Activated naive CD8-positive, alpha-beta T cell treated with anti-CD3 and anti-CD28 coated beads for 36 hours (primary cell): ENCODE measurements at places on chromosomes 1 and 21. TPM values are rescaled to one million over a fixed set of nuclear protein-coding genes. Genes with fewer than 3 reads are reported as not detected.
A peak's percentile ranks its signal among the peaks of the same experiment; 100 is the strongest.

- H3K27me3 ChIP-seq: no peaks in the 10 kb centered on the region
- H3K27ac ChIP-seq: peak overlapping the region; percentile 73
- H3K36me3 ChIP-seq: peaks cover 7% of the 10 kb centered on the region
- DNase-seq: no peak
Observed at GRCh38 chr1:40034869-40035268, 5.7 kb upstream of the CAP1 start.

DNA sequence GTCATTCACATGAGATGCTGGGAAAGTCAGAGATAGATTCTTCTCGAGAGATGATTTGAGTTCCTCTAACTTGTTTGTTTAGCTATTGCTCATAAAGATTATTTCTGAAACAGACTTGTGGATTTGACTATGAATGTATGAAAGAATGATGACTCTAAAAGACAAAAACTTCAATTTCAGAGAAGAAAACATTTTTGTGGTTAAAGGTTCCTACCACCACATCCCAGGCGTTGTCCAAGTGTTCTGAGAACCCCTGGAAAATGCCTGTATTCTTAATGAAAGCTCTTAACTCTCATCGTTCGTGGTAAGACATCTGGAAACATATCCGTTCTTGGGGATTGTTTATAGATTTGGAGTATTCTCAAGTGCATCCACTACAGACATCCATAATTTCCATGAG is 228.7 kb downstream of the BARHL2 start:
- no peaks in the 10 kb centered on the region for H3K4me1 ChIP-seq
- H3K4me3 ChIP-seq: no peak overlapping the region
- peaks cover 6% of the 10 kb centered on the region for H3K27me3 ChIP-seq
- H3K36me3 ChIP-seq: no peaks in the 10 kb centered on the region
- no peak for DNase-seq
- no peak overlapping the region for H3K27ac ChIP-seq

- H3K27ac ChIP-seq: no peak overlapping the region
- H3K36me3 ChIP-seq: no peaks in the 10 kb centered on the region
- no peak overlapping the region for H3K4me3 ChIP-seq
- no peak for DNase-seq
- H3K27me3 ChIP-seq: no peaks in the 10 kb centered on the region
Observed at GRCh38 chr1:24875991-24876506, 54.0 kb downstream of the RUNX3 start.

LYSMD1 gene
- 3.5 TPM for total RNA-seq

DNA sequence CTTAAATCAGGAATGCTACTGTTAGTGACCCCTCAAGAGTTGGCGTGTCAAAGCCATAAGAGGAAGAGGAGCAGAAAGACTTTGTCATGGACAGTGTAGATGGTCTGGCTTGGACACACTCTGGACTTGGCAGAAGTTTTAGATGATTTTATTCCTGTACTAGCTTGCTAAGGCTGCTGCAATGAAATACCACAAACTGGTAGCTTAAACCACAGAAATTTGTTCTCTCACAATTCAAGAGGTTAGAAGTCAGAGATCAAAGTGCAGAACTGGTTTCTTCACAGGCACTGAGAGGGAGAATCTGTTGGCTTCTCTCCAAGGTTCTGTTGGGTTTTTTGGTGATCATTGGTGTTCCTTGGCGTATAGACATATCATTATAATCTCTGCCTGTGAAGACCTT is 869.8 kb upstream of the B3GALT2 start:
- H3K36me3 ChIP-seq: peaks cover 20% of the 10 kb centered on the region
- DNase-seq: no peak
- H3K27me3 ChIP-seq: no peaks in the 10 kb centered on the region
- peaks cover 73% of the 10 kb centered on the region for H3K4me1 ChIP-seq
- peak overlapping the region; percentile 62 for H3K27ac ChIP-seq

DNA sequence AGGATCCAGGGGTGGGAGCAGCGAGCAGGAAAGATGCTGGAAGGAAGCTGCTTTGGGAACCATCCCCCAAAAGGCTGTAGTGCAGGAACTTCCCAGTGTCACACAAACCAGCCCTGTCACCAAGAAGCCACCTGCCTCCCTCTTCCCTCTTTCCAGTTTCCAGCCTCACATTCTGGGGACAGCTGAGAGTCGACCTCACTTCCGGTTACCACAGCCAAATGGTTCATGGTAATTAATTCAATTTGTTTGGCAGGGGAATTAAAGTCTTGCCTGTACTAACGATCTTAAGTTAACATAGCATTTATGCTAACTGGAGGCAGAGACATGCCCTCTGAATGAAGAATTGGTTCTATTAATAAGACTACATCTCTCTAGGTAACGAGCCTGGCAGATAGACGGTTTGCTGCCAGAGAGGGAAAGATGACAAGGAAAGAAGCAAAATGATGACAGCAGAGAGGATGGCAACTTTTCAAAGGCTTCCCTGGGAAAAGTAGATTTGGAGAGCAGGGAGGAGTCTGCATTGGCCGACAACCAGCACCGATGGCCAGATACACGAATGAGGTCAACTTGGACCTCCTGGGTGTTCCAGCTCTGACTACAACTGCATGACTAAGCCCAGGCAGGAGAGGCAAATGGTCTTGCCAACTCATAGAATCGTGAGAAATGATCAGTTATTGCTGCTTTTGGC is 64.1 kb downstream of the TMCO4 start:
- no peak for DNase-seq
- no peaks in the 10 kb centered on the region for H3K4me1 ChIP-seq
- no peaks in the 10 kb centered on the region for H3K27me3 ChIP-seq
- H3K4me3 ChIP-seq: no peak overlapping the region
- H3K36me3 ChIP-seq: peaks cover 32% of the 10 kb centered on the region

- no peak overlapping the region for H3K27ac ChIP-seq
- peaks cover 7% of the 10 kb centered on the region for H3K27me3 ChIP-seq
- no peaks in the 10 kb centered on the region for H3K36me3 ChIP-seq
- peaks cover 3% of the 10 kb centered on the region for H3K4me1 ChIP-seq
- no peak overlapping the region for H3K4me3 ChIP-seq
Observed at GRCh38 chr1:221983444-221983843, 241.6 kb upstream of the DUSP10 start.

- H3K4me1 ChIP-seq: peaks cover 84% of the 10 kb centered on the region
- H3K4me3 ChIP-seq: no peak overlapping the region
- H3K27me3 ChIP-seq: no peaks in the 10 kb centered on the region
Observed at GRCh38 chr1:167479331-167479979, 38.9 kb downstream of the CD247 start.

DNA sequence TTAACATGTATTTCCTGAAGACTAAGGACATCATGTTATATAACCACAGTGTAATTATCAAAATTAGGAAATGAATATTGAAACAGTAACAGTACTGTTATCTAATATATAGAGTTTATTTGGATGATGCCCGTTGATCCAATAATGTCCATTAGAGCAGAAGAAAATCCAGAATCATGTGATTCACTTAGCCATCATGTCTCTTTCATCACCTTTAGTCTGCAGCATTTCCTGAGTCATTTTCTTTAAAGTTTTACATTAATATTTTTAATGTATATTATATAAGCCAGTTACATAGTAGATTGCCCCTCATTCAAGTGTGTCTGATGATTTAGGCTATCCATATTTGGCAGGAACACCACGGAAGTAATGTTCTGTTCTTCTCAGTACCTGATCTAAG is 28.9 kb downstream of the MPZL1 start:
- peaks cover 2% of the 10 kb centered on the region for H3K36me3 ChIP-seq
- no peak for DNase-seq
- peaks cover 19% of the 10 kb centered on the region for H3K4me1 ChIP-seq
- no peaks in the 10 kb centered on the region for H3K27me3 ChIP-seq
- no peak overlapping the region for H3K27ac ChIP-seq

DNA sequence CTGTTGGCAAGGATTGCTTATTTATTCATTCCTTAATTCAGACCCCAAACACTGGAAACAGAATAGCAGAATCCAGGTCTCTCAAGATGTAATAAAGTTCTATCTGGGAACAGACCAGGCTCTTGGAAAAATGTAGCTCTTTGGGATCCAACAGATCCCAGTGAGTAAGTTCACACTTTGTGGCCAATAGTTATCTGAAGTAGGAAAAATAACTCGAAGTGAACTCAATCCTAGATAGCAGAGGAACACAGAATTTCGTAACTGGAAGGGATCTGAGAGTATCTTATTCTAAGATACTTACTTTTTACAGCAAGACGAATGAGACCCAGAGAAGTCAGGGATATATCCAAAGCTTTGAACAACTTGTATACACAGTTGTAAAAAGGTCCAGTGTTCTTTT is 150.7 kb upstream of the CD34 start:
- H3K4me1 ChIP-seq: no peaks in the 10 kb centered on the region
- H3K36me3 ChIP-seq: no peaks in the 10 kb centered on the region
- DNase-seq: no peak
- H3K4me3 ChIP-seq: no peak overlapping the region
- no peak overlapping the region for H3K27ac ChIP-seq
- H3K27me3 ChIP-seq: no peaks in the 10 kb centered on the region

DNA sequence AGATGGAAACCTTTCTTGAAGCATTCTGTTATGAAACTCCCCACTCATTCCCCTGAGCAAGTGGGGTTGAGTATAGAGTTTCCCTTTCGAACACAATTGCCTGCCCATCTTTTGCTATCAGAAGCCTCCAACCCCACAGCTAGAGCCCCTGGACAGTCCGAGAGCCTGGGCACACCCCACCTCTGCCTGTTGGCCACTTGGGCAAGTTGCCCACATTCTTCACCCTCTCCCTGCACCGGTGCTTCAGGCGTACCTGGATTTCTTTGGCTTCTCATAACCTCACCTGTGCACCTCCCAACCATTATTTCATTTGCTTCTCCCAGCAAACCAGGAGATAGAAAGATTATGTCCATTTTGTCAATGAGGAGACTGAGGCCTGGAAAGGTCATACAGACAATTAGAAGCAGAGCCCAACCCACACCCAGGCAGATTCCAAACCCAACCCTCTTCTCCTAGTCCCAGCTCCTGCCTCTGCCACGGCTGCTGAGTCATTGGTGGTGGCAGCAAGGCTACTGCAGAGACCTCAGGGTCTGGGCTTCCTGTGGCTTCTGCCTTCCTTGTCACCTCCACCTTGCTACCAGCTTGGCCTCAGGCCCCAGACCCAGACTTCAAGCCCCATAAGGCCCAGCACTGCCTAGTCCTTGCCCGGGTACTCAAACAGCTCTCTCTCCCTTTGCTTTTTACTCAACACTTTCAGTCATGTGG is 118.7 kb upstream of the ZBTB40 start:
- H3K4me3 ChIP-seq: no peak overlapping the region
- peaks cover 10% of the 10 kb centered on the region for H3K27me3 ChIP-seq
- no peak overlapping the region for H3K27ac ChIP-seq
- H3K4me1 ChIP-seq: no peaks in the 10 kb centered on the region
- no peak for DNase-seq

HSD11B1 gene
- total RNA-seq: not detected

DNA sequence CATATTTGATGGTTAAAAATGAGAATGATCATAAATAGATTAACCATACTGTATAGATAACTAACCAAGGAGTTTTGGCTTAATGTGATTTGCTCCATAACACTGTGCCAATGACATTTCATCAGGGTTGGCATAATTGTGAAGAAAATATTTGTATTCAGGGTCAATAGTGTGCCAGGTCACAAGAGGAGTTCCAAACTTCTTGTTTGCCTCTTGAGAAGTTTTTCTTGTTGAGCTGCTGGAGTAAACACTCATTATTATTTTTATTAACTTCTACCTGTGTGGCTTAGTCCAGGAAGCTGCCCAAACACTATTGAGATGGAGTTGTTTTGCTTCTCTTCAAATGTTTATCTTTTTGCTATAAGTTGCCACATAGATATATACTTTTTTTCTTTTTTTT is 7.5 kb downstream of the MAP7D1 start:
- H3K36me3 ChIP-seq: peaks cover 45% of the 10 kb centered on the region
- no peak for DNase-seq

S100A2 gene
- total RNA-seq: not detected

KRTAP7-1 gene
- total RNA-seq: not detected

DNA sequence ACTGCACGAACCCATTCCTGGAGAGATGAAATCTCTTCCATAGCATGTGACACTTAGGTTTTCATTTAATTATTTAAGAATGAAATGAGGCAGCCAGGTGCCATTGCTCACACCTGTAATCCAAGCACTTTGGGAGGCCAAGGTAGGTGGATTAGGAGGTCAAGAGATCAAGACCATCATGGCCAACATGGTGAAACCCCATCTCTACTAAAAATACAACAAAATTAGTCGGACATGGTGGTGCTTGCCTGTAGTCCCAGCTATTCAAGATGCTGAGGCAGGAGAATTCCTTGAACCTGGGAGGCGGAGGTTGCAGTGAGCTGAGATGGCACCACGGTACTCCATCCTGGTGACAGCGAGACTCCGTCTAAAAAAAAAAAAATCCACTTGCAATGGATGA is 17.8 kb downstream of the L1TD1 start:
- DNase-seq: no peak
- H3K27ac ChIP-seq: no peak overlapping the region
- peaks cover 3% of the 10 kb centered on the region for H3K4me1 ChIP-seq
- H3K36me3 ChIP-seq: peaks cover 3% of the 10 kb centered on the region

LAMB3 gene
- 0.89 TPM for total RNA-seq

DNA sequence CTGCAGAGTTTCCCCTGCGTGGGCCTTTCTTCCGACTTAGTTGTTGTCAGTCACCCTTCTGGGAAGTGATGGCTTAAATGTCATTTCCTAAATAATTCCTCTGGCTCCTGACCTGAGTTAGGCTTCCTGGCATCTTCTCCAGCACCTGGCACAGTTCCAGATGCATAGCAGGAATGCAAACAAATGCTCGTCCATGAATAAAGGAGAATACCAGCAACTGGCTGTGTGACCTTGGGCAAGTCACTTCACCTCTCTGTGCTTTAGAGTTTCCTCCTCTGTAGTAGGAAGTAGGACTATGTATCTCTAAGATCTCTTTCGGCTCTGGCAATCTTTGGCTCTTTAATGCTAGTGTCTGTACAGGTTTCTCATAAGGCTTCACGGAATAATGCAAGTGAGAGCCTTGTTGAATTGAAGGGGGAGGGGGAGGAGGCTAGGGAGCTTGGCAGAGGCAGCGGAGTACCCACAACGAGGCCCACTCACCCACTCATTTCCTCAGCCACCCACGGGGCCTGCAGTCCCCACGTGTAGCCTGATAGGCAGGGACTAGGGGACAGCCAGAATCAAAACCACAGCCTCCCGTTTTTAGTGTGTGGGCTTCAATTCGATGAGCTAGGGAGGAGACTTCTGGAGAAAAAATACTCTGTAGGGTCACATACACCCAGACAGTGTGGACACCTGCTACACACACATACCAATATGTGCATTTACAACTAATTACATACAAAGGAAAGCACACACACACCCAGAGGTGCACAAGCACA is 48.1 kb downstream of the TENT5C start:
- H3K27me3 ChIP-seq: peaks cover 82% of the 10 kb centered on the region
- peaks cover 63% of the 10 kb centered on the region for H3K4me1 ChIP-seq
- no peak overlapping the region for H3K27ac ChIP-seq

MAP3K6 gene
- total RNA-seq: 4.5 TPM

PGLYRP4 gene
- not detected for total RNA-seq
